ENCODE measurements at places on chromosomes 2 and 18.

- no peak for DNase-seq
Observed at GRCh38 chr18:9429662-9429993, 45.7 kb upstream of the RALBP1 start.

- DNase-seq = no peak
Observed at GRCh38 chr18:45290364-45290763, 324.9 kb upstream of the SLC14A2 start.

DNA sequence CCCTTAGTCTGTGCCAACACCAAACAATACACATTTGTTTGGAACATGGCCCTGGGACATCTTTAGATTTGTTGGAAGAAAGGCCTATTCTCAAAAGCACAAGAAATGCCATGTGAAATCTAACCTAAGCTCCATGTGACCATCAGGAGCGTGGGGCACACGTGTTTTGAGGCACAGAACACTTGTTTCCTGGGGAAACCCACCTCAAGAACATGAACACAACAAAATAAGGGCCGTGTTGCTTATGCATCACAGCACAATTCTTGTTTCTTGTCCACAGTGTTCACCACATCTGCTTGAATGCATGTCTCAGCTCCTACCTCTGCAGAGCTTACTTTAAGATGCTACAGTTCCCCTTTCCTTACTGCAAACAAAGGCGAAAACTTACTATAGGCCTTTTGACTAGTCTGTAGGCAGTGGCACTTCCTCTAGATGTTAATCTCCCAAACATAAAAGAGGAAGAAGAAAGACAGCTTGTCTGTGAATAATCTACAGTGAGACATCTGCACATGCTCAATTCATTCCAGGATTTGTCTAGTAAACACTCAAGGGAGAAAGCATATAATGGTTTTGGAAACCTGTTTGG lies 165.0 kb downstream of the ANKRD44 start:
- no peak for DNase-seq

DNA sequence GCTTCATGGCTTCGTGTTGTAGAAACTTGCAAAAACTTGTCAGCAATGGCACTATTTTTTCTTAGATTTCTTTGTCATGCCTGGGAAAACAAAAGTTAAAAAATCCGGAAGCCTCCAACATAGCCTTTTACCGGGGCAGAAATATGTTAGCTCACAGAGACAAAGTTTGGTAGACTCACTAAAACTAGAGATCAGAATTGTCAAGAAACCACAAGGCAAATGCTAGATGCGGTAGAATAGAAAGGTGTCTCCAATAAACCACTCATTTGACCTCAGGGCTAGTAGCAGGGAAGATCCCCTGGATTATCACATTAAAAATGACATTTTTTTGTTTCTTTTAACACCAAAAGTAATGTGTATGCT lies 405 bp downstream of the CASP10 start:
- DNase-seq = no peak

DNA sequence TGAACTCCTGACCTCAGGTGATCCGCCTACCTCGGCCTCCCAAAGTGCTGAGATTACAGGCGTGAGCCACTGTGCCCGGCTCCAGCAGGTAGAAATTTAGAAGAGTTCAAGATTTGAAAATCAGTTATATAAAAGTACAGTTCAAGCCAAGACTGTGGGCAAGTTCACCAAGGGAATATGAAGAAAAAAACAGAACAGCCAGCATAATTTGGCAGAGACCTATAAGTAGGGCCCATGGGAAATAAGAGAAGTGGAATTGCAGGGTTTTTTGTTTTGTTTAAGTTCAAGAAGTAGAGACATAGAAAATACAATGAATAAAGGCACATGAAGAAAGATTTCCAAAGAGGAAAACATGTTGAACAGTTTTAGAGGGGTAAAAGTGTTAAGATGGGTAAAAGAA lies 57.9 kb downstream of the BAZ2B start:
- DNase-seq = no peak

DNA sequence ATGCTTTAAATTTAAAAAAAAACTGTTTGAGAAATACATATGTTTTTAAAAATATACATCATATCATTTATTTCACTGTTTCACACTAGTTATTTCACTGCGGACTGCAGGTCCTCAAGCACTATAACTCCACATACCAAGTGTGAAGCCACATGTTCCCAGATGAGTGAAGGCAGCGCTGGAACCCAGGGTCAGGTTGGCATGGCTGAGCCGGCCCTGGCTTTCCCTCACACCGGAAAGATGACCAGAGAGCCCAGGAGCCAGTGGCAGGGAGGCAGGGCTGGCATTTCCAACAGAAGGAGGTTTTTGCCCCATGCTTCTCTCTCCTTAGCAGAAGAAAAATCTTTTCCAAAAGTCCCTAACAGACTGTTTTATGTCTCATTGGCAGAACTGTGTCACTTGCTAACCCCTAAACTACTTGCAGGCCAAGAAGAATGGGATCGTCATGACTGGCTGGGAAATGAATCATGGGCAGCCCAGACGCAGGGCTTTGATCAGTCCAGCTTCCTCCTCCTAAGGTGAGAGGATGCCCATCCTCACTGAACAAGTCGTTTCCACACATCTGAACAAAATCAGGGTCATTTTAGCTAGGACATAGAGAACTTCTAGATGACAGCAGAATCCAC lies 287.6 kb upstream of the HNRNPA3 start:
- no peak for DNase-seq

DNA sequence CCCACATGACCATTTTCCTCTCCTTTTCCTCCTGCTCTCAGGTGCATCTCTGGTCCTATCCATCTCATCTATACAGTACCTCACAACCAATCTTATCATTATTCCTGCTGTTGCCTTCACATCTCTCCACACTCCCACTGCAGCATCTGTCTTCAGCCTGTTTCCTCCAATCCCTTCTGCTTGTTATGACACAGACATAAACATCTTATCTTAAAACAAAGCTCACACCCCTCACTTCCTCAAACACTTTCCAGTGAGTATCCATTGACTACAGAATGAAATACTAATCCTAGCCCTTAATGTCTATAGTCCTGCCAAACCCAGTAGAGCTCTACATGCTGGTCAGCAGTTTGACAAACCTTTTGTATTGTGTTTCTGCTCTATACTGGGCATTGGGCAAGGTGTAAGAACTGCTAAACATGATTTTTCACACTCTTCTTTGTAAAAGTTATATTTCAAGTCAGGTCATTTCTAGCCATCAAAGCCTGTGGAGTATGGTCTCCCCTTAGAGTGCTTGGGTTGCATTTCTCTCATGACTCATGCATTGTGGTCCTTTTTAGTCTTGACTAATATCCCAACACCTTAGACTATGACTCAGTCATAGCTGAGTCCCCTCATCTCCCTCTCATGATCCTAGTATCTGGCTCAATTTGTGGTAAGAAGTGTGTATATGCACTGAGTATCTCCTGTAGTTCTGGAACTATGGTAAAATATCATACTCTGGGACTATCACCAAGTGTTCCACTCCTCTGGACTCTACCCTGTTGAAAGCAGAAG lies 187.0 kb downstream of the CYRIA start:
- DNase-seq = no peak

DNA sequence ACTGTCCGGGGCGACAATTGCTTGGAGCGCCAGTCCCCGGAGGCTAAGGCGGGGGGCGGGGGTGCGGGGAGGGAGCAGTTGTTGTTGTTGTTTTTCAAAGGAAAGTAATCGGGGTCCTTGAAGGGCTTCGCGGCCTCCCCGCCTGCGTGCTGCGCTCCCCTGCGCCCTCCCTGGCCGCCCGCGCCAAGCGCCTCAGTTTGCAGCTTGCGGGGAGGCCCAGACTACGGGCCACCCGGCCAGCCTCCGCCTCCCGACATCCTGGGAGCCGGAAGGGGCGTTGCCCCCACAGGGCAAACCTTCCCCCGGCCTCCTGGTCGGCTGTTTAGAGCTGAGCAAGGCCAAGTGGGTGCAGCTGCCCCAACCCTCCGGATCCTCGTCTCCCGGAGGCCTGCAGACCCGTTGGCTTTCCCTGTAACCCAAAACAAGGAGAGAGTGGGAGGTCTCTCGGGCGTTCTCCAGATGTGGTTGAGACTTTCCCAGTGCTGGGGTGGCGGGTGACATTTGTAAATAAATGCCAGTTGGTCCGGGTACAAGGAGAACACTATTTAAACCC lies 3.7 kb upstream of the SIX3 start:
- no peak for DNase-seq

DNA sequence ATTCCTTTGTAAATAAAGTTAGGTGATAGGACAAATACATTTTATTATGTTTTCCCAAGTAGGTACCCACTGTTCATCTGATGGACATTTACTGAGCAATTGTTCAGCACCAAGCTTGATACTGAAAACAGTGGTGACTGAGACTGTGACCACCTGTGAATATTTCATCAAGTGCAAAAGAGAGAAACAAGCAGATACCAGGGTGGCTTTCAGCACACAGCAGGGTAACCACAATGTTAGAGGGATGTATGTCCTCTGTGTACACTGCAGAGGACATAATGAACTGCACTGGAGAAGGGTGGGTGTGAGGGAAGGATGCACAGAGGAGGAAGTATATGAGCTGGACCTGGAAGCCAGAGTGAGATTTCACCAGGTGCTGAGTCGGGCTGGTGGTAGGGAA lies 411.8 kb downstream of the RAD51AP2 start:
- DNase-seq = no peak

GRCh38 chr2:169714699-169715098 lies 18.9 kb upstream of the KLHL23 start:
- no peak for DNase-seq

DNA sequence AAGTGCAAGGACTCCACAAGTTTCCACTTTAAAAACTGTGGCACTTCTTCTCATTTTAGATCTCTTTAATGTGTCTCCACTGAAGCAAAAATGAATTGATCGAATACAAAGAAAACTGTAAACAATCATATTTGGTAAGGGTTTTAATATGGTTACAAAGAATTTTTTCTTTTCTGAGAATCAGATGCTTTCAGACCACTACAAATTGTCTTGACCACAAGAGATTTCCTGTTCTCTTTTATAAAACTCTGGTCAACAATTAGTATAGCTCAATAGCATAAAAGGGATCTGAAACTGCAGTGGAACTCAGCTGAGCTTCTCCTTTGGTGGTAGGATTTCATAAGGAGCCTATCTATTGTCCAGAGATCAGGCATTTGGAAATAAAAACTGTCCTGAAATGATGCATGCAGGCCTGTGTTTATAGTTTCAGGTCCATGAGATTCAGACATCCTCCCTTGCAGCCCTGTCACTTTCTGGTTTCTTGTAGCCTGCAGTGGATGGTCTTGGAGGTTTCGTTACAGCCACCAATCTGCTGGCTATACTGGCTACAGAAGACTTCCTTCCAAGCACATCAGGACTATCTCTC lies 120.0 kb downstream of the DOCK10 start:
- DNase-seq = no peak

All from stimulated activated CD4-positive, alpha-beta T cell treated with anti-CD3 and anti-CD28 coated beads, Interleukin-15, amount 100 ng/mL, for 1 hour (primary cell).